ENCODE measurements at places on chromosomes 13 and 19.

- peak; percentile 14 for DNase-seq
Observed at GRCh38 chr19:3365836-3366752, at the start of gene NFIC. TSS of gene NFIC (plus strand) at chr19:3366583. CDS start at chr19:3366637, 54 bp downstream.

DNA sequence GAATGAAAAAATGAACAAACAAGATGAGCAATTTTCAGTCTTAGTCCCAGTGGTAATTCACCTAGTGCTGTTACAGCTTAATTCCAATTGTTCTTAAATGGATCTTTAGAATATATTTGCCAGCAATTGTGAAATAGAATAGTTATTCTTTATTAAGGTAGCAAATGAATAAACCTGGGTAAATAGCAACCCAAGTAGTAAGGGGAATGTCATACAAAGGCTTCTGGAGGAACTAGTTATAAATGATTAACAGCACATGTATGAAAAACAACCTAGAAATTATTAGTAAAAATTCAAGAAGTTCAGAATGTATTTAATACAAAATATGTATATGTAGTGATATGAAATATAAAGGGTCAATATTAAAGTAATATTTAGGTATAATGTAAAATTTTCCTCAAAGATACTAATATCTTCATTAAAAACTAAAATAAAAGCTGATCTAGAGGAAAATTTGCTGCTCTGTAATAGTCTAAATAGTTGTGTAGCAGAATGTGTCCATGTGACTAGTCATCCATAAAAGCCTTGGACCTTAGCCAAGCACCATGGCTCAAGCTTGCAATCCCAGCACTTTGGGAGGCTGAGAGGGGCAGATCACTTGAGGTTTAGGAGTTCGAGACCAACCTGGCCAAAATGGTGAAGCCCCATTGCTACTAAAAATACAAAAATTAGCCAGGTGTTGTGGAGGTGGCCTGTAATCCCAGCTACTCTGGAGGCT, 535.9 kb upstream of the ATXN8OS start:
- no peak for DNase-seq

DNA sequence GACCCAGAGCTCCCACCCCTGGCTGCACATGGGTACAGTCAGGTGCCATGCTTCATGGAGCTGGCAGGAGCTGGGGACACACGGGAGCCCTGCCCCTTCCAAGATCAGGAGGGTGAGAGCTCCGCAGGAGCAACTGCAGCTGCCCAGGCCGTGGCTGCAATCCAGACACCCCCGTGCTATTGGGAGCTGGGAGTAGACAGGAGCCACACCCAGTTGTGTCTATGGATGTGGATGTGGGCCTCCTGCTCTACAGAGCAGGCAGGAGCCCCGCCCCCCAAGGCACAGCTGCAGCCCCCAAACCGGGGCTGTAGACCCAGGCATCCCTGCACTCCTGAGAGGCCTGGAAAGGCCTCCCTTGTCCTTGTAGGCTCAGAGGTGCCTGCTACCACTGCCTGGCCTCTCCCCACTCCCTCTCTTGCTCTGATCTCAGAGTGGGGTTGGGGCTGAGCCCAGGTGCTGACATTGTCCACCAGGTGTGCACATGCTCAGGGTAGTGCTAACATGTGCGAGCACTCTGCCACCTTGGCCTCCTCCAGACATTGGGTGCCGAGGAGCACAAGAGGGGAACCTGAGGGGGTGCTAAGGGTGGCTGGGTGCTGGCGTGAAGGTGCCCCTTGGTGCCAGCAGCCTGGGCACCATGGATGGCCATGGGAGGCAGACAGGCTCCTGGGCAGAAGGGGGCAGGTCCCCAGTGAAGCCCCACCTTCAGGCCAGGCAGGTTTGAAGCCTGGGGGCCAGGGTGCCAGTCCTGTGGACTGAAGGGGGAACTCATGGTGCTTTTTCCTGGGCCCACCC, 8.0 kb upstream of the BAX start:
- no peak for DNase-seq

DNA sequence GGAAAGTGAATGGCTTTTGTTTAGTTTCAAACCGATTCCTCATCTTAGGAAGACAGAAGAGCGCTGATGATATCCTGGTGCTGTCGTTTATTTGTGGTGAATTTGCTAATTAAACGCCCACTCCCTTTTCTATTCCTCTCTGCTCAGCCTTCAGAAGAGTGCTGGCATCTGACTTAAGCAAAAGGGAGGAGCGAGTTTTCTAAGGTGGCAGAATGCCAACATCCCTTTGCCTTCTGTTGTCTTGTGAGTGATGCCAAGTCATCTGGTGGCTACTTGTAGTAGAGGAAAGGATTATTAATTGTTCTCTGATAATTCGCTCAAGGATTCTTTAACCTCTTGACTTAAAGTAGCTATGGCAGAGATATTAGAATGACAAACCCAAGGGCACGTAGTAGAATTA, 68.1 kb downstream of the ERCC5 start:
- DNase-seq = no peak

GRCh38 chr13:49063497-49063896, 87.8 kb downstream of the FNDC3A start:
- DNase-seq = no peak

GRCh38 chr13:65990684-65991083, 1239.5 kb downstream of the PCDH9 start:
- DNase-seq = no peak

DNA sequence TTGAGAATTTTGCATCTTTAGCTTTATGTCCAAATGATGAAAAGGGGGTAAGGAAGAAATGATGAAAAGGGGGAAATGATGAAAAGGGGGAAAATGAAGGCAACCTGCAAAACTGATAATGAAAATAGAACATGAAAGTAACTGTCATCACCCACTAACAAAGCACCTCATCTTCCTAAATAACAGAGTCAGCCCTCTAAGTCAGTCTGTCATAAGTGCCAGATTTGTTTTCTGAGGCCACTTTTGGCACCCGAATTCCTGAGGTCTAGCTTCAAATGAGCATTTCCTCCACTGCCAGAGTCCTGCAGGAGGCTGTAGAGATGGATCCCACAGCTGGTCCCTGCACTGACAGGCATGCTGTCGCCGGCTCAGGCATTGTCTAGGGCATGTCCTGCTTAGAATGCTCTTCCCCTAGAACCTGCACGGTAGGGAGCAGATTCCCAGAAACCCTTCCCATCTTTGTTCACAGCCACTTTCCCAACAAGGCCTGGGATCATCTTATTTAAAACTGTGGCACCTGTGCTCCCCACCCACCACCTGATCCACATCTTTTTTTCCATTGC, 25.3 kb downstream of the RAP2A start:
- DNase-seq = no peak
